Activated naive CD8-positive, alpha-beta T cell treated with anti-CD3 and anti-CD28 coated beads, Interleukin-2, amount 50 U/mL, for 24 hours (primary cell): ENCODE measurements at places on chromosomes 11 and 22.

- no peaks in the 10 kb centered on the region for H3K4me1 ChIP-seq
- no peak overlapping the region for H3K4me3 ChIP-seq
- H3K27ac ChIP-seq, result no peak overlapping the region
Observed at GRCh38 chr11:5499671-5500070, 10.1 kb downstream of the UBQLN3 start.

- H3K27me3 ChIP-seq, result no peaks in the 10 kb centered on the region
- no peak overlapping the region for H3K4me3 ChIP-seq
- H3K4me1 ChIP-seq, result peaks cover 36% of the 10 kb centered on the region
- DNase-seq, result peak; percentile 35
Observed at GRCh38 chr11:61102667-61103571, 630 bp downstream of the CD5 start.

DNA sequence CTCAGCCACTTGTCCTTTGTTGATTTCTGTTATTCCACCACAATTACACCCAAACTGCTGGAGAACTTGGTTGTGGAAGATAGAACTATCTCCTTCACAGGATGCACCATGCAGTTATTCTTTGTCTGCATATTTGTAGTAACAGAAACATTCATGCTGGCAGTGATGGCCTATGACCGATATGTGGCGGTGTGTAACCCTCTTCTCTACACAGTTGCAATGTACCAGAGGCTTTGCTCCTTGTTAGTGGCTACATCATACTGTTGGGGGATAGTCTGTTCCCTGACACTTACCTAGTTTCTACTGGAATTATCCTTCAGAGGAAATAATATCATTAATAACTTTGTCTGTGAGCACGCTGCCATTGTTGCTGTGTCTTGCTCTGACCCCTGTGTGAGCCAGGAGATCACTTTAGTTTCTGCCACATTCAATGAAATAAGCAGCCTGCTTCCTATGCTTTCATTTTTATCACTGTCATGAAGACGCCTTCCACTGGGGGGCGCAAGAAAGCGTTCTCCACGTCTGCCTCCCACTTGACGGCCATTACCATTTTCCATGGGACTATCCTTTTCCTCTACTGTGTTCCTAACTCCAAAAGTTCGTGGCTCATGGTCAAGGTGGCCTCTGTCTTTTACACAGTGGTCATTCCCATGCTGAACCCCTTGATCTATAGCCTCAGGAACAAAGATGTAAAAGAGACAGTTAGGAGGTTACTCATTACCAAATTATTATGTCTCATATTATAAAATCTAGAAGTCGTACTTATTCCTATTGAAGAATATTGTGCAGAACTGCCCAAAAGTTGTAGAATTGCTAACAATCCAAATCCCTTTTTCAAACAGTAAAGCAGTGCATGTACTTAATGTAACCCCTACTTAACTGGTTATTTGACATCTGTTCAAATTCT is 53.2 kb downstream of the OR4C6 start:
- no peaks in the 10 kb centered on the region for H3K36me3 ChIP-seq
- no peak overlapping the region for H3K27ac ChIP-seq
- no peaks in the 10 kb centered on the region for H3K4me1 ChIP-seq
- H3K27me3 ChIP-seq, result no peaks in the 10 kb centered on the region

GRCh38 chr11:93249459-93250220 is 51.8 kb upstream of the SLC36A4 start:
- no peaks in the 10 kb centered on the region for H3K36me3 ChIP-seq
- DNase-seq, result no peak
- H3K27me3 ChIP-seq, result peaks cover 20% of the 10 kb centered on the region

DNA sequence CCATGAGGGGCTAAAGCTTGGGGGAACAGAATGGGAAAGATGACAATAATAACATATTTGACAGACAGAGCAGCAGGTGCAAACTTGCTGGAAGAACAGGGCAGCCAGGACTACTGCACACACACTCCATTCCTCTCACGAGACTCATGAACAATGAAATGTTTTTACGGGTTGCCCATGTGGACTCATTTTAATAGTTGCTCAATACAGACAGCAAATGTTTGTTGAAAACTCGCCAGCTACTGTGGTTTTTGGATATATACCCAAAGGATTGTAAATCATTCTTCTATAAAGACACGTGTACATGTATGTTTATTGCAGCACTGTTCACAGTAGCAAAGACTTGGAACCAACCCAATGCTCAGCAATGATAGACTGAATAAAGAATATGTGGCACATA is 10.3 kb downstream of the SYT13 start:
- no peak for DNase-seq
- no peaks in the 10 kb centered on the region for H3K4me1 ChIP-seq
- peaks cover 48% of the 10 kb centered on the region for H3K27me3 ChIP-seq

DNA sequence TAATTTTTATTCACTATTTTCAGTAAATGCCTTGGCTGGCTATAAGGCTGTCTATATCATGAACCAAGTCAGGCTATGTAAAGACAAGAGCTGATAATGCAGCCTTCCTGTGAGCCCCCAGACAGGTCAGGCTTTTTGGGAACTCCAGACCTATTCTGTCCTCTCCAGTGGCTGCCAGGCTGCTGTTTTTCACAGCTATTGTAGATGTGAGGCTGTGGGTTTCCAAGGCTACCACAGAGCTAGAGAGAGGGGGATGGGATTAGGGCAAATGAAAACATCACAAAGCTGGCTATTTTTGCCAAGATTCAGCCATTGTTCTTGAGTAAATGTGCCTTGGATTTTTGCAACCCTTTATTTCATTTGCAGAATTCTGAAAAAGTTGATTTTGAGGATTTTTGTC is 55.7 kb upstream of the SORL1-AS1 start:
- H3K4me1 ChIP-seq, result peaks cover 53% of the 10 kb centered on the region
- no peak overlapping the region for H3K4me3 ChIP-seq
- H3K27ac ChIP-seq, result no peak overlapping the region

DNA sequence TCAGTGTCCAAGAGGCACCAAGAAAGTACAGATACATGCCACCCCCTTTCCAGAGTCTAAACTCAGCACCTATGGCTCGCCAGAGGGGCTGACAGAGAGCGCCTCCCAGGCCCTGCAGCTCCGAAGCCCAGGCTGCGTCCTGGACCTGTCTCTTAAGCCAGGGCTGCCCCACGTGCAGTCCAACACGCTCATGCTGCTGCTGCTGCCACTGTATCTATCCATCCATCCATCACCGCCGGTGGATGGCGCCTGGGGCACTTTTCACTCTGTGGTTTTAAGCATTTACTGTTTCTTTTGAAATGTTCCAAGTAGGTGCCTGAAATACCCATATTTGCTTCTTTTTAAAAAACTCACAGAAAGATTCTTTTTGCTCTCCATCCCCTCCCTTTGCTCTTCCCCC is 41.8 kb downstream of the MACROD1 start:
- DNase-seq, result no peak
- peaks cover 19% of the 10 kb centered on the region for H3K4me1 ChIP-seq
- peaks cover 1% of the 10 kb centered on the region for H3K36me3 ChIP-seq
- no peaks in the 10 kb centered on the region for H3K27me3 ChIP-seq
- H3K27ac ChIP-seq, result no peak overlapping the region

GRCh38 chr11:80129396-80129795 is 688.6 kb upstream of the TENM4 start:
- no peaks in the 10 kb centered on the region for H3K27me3 ChIP-seq
- no peaks in the 10 kb centered on the region for H3K36me3 ChIP-seq
- no peak overlapping the region for H3K27ac ChIP-seq
- H3K4me1 ChIP-seq, result no peaks in the 10 kb centered on the region
- H3K4me3 ChIP-seq, result no peak overlapping the region
- DNase-seq, result no peak

DNA sequence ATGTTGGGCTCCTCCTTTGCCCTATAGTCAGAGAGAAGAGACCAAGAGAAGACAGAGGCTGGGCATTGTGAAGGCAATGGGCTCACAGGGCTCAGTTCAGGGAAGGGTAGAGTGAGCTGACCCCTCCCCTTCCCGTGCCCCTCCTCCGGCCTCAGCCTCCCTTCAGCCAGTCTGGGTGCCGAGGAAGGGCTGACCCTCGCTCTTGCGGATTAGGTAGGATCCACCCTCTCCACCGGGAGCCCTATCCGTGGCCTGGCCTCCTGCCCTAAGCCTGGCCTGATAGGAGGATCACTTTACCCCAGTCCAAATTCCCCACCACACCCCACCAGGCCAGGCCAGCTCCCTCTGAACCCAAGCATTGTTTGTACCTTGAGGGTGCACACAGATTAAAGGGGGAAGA is 1.8 kb upstream of the PPP1R14B start:
- H3K36me3 ChIP-seq, result peaks cover 5% of the 10 kb centered on the region
- H3K27ac ChIP-seq, result no peak overlapping the region
- H3K27me3 ChIP-seq, result no peaks in the 10 kb centered on the region
- no peak for DNase-seq
- H3K4me1 ChIP-seq, result peaks cover 29% of the 10 kb centered on the region

DNA sequence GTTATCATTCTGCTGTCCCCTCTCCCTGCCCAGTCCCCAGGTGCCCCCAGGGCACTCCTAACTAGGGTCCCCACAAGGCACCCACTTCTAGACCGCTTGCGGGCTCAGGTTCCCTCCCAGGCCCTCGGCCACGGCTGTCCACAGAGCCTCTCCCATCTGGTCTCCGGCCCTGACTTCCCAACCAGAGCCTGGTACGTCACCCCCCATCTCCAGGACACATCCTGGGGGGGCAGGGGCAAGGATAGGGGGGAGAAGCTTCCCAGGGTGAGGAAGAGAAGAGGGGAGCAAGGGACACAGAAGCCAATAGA is 457 bp downstream of the SSTR3 start:
- no peak for DNase-seq
- H3K36me3 ChIP-seq, result no peaks in the 10 kb centered on the region
- H3K27me3 ChIP-seq, result no peaks in the 10 kb centered on the region
- no peak overlapping the region for H3K4me3 ChIP-seq

- peak; percentile 84 for DNase-seq
- H3K27me3 ChIP-seq, result no peaks in the 10 kb centered on the region
- H3K36me3 ChIP-seq, result no peaks in the 10 kb centered on the region
- peak overlapping the region; percentile 56 for H3K4me3 ChIP-seq
- peaks cover 11% of the 10 kb centered on the region for H3K4me1 ChIP-seq
- no peak overlapping the region for H3K27ac ChIP-seq
Observed at GRCh38 chr11:78045851-78046485, 17.7 kb upstream of the THRSP start.

DNA sequence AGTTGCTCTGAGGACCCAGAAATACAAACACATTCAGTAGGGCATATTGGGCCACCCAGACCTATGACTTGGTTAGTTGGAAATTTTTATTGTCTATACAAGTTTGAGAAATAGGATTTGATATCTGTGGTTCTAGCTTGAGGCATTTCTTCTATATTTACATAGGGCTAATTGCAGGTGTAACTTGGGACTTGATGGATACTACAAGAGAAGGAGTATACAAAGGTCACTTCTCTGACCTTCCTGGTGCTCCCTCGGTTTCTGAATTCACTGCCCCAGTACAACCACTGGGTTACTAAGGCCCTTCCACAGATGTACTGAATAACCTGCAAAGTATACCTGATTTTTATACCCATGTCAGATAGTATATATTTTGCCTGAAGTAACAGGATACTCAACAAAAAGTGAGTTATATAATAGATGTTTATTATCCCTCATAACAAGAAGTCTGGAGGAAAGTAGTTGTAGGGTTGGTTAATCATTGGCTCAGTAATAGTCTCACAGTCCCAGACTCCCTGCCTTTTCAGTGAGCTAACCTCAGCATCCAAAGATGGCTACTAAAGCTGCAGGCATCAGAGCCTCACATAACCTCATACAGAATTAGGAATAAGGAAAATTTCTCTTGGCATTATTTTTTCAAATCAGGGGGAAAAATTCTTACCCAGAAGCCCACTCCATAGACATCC is 8.8 kb upstream of the PGR start:
- no peaks in the 10 kb centered on the region for H3K27me3 ChIP-seq
- no peak for DNase-seq
- no peaks in the 10 kb centered on the region for H3K36me3 ChIP-seq
- no peak overlapping the region for H3K4me3 ChIP-seq
- H3K27ac ChIP-seq, result no peak overlapping the region

DNA sequence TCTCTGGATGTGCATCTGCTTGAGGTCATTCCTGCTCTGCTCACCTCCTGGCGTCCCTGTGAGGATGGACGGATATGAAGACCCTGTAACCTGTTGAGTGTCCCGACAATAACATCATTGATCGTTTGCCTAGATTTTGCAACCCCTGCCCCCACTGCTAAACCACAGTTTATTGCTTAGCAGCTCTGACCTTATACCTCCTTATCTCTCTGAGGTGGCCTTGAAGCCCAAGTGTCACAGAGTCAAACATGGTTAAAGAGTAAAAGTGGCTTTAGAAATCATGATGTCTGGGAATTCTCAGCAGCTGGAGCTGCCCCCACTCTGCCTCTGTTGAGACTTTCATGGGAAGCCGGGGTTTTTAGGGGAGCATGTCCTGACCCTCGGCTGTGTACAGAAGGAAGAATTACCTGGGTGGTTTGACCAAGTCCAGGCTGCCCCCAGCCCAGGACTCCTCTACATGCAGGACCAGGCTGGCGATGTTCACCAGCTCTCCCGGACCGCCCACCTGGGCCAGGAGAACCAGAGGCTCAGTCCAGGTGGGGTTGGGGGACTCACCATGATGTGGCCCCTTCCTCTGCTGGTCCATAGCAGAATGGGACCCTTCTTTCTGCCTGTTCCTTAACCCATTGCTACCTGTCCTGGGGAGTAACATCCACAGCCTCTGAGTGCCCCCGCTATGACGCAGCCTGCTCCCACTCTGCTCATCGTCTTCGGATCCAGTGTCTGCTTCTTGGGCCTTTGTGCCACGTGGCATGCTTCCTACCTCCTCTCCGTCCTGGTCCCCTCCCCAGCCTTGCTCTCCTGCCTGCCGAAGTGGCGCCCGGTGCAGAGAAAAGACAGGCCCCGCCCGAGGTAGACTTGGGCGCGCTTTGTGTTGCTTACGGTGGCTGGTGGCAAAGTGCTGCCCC is 33.4 kb upstream of the FTH1 start:
- DNase-seq, result no peak
- H3K36me3 ChIP-seq, result peaks cover 8% of the 10 kb centered on the region
- no peaks in the 10 kb centered on the region for H3K4me1 ChIP-seq
- no peak overlapping the region for H3K27ac ChIP-seq
- no peak overlapping the region for H3K4me3 ChIP-seq

GRCh38 chr22:28768701-28769393 is 3.6 kb upstream of the CCDC117 start:
- peaks cover 6% of the 10 kb centered on the region for H3K36me3 ChIP-seq

GRCh38 chr11:127376301-127376700 is 375.7 kb upstream of the KIRREL3 start:
- H3K27ac ChIP-seq, result no peak overlapping the region
- no peak overlapping the region for H3K4me3 ChIP-seq
- no peak for DNase-seq
- H3K27me3 ChIP-seq, result no peaks in the 10 kb centered on the region
- no peaks in the 10 kb centered on the region for H3K36me3 ChIP-seq
- H3K4me1 ChIP-seq, result no peaks in the 10 kb centered on the region

GRCh38 chr11:133842730-133843129 is 2.6 kb downstream of the SPATA19 start:
- H3K27ac ChIP-seq, result no peak overlapping the region
- peaks cover 4% of the 10 kb centered on the region for H3K4me1 ChIP-seq
- H3K36me3 ChIP-seq, result no peaks in the 10 kb centered on the region
- no peak overlapping the region for H3K4me3 ChIP-seq

DNA sequence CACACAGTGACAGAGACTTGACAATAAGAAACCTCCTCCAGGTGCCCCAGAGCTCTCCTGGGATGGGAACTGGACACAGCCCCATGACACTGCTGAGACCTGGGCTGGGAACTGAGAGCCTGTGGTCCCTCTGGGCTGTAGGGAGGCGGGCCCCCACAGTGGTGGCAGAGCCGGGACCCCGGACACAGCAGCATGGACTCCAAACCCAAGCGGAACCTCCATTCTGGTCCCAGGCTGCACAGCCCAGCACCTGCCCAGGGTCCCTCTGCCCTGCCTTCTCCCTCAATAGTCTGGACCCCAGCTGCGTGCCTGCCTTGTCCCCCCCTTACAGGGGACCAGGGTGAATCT is 8.4 kb upstream of the APOBEC3H start:
- no peaks in the 10 kb centered on the region for H3K27me3 ChIP-seq
- H3K27ac ChIP-seq, result peak overlapping the region; percentile 69
- H3K4me1 ChIP-seq, result peaks cover 82% of the 10 kb centered on the region
- H3K36me3 ChIP-seq, result peaks cover 6% of the 10 kb centered on the region
